ENCODE measurements at places on chromosomes 3 and 15.

- DNase-seq: no peak
These were observed 28.3 kb downstream of the STARD5 start for GRCh38 chr15:81295486-81296121.

- no peak for DNase-seq
These were observed 22.6 kb upstream of the SLC6A6 start for GRCh38 chr3:14379843-14380242.

- peak; percentile 2 for DNase-seq
These were observed 16.0 kb upstream of the EID1 start for GRCh38 chr15:48861813-48862431.

GRCh38 chr15:98968576-98968975 is 39.0 kb downstream of the PGPEP1L start:
- DNase-seq: no peak

DNA sequence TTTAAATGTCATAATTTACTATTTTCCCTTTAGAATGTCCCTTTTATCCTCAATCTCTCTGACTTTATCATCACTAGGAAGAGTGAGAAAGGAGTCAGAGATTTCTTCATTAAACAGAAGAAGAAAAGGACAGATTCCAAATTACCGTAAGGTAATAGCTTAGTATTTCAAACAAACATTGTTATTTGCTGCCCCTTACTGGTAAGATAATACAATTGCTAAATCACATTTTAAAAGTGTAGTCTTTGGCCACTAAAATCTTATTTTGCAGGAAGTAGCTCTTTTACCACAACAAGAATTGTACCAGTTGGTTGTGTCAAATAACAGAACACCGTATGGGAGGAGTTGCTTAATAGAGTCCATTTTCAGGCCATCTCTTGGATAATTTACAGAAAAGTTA is 53.7 kb downstream of the CGGBP1 start:
- no peak for DNase-seq

GRCh38 chr3:156811089-156811862 is 14.9 kb upstream of the LEKR1 start:
- no peak for DNase-seq

GRCh38 chr3:192481638-192482037 is 245.7 kb downstream of the FGF12 start:
- DNase-seq: no peak

GRCh38 chr3:19972054-19972453 is 25.2 kb downstream of the RAB5A start:
- no peak for DNase-seq

DNA sequence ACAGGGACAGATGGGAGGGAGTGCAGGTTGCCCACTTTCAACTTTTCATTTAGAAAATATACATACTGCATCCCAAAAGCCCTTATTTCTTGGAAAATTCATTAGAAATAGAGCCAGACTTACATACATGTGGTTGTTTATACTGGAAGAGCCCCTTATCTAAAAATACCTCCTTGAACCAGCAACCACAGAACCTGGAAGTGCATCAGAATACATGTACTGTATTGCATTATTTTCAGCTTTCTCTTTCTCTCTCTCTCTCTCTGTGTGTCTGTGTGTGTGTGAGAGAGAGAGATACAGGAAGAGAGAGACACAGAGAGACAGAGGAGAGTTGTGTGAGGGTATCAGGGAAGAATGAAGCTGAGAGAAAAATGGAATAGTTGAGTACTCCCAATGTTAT is 29.5 kb upstream of the LSAMP start:
- no peak for DNase-seq

- no peak for DNase-seq
These were observed 8.3 kb downstream of the ACKR4 start for GRCh38 chr3:132605374-132605792.

DNA sequence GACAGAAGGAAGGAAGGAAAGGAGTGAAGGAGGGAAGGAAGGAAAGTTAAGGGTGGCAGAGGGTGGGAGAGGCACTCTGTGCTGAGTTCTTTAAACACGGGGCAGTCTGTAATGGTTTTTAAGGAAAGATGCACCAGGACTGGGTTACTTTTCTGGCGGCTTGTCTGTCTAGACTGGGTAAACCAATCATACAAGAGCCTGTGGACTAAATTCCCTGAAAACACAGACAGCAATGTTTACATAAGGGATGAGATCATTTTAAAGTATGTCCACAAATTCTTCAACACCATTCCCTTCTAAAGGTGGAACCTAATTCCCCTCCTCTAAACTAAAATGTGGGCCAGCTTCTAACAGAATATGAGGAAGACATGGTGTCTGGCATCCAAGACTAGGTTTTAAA is 235.5 kb upstream of the IGF1R start:
- DNase-seq: no peak

GRCh38 chr3:24521420-24522145 is 26.9 kb upstream of the THRB start:
- no peak for DNase-seq

DNA sequence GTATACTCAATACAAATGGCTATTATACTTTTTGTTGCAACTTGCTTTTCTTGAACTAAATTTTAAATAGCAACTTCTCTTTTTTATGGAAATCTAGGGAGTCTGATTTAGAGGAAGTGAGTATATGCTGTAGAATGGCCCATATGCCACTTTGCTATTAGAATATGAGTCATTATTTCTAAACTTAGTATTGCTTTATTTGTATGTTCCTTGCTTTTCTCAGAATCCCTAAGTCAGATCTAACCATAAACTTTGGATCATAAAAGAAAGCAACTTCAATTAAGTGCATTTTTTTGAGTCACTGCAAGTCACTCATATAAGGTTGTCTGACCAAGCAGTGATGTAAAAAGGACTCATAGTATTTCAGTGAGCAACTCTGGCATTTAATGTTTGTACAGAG is 17.5 kb upstream of the SPTSSB start:
- DNase-seq: no peak

DNA sequence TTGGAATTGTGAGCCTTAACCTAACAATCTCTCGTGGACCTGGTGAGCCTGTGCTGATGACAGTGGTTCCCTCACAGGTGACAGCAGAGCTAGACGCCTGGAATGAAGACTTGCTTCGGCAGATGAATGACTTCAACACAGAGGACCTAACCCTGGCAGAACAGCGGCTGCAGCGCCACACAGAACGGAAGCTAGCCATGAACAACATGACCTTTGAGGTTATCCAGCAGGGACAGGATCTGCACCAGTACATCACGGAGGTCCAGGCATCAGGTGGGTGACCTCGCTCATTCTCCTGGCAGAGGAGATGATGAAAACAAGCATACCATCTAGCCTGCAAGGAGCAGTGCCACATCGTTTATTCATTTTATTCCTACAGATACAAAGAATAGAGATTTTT is 316.9 kb upstream of the UMPS start:
- DNase-seq: no peak

- DNase-seq: no peak
These were observed 7.1 kb downstream of the SATB1 start for GRCh38 chr3:18417904-18418572.

- DNase-seq: no peak
These were observed 16.0 kb downstream of the PARP9 start for GRCh38 chr3:122548076-122548475.

- DNase-seq: no peak
These were observed 100.8 kb downstream of the DHX36 start for GRCh38 chr3:154223519-154223918.

DNA sequence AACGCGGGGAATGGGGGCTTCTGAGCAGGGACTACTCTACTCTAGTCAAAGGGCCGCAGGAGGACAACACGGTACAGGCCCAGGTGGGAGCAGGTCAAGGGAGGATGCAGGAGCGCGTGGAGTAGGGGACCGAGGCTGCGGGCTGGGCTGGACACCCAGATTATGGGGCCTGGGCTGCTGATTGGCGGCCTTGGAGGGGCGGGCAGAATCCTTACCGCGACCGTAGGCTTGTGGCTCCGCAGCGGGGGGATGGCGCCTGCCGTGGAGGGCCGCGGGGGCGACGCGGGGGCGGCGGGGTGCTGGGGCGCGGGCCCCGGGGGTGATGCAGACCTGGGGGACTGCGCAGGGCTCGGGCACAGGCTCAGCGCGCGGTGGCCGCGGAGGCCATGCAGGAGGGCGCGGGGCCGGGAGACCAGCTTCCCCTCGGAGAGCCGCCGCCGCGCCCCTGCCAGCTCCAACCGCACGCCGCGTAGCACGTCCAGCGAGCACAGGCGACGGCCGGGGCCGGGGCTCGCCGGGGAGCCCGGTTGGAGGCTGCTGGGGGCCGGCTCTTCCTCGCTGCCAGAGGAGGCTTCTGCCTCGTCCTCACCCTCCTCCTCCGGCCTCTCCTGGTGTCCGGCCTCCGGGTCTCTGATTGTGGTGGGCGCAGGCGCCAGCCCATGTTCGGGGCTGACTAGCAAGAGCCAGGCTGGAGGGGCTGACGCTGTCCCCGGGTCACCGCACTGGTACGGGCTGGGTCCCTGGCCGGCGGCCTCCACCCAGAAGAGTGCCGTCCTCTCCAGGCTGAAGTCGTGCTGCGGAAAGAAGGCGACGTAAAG is 12.9 kb downstream of the UBAP1L start:
- DNase-seq: no peak

DNA sequence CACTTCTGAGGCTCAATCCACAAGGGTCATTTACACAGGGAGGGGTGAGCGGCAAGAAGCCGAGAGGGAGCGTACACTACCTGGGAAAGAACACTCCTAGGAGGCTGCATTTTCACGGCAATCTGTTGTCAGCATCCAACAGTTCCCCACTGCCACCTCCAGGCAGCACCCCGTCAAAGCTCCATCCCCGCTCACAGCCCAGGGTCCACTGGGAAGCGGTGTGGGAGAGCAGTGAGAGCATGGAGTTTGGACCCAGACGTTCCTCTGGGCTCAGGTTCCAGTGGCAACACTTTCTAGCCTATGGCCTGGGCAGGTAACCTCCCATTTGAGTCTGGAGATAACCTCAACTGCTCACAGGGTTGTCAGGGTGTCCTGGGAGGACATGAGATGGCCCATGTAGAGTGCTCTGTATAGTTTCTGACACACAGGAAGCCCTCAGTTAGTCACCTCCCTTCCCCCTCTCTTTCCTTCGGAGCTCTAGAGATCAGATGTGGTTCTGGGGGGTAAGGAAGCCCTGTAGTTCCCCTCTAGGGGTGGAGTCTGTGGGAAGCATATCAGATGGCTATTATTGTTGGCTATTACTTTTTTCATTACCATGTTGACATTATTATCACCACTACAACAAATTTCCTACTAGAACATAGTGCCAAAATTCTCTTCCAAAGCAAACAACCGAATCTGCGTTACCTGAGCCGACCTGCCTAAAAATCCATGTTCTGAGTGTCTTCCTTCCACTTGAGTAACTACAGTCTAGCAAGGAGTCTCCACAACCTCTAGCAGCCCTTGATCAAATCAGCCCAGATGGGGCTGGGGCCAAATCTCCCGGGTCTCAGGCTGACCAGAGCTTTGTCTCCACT is 29.1 kb downstream of the RUVBL1 start:
- DNase-seq: no peak

DNA sequence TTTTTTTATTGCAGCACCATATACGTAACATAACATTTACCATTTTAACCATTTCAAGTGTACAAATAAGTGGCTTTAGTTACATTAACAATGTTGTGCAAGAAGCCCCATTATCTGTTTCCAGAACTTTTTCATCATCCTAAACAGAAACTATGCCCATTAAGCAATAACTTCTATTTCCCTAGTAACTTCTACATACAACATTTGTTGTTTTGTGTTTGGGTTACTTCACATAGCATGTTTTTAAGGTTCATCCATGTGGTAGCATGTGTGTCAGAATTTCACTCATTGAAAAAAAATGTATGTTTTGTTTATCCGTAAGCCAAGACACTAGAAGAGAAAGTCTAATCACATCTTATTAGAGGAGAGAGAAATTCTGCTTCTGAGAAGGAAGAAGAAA is 450.5 kb upstream of the PDZRN3 start:
- no peak for DNase-seq

GRCh38 chr3:127538569-127538968 is 52.0 kb downstream of the TPRA1 start:
- DNase-seq: no peak

DNA sequence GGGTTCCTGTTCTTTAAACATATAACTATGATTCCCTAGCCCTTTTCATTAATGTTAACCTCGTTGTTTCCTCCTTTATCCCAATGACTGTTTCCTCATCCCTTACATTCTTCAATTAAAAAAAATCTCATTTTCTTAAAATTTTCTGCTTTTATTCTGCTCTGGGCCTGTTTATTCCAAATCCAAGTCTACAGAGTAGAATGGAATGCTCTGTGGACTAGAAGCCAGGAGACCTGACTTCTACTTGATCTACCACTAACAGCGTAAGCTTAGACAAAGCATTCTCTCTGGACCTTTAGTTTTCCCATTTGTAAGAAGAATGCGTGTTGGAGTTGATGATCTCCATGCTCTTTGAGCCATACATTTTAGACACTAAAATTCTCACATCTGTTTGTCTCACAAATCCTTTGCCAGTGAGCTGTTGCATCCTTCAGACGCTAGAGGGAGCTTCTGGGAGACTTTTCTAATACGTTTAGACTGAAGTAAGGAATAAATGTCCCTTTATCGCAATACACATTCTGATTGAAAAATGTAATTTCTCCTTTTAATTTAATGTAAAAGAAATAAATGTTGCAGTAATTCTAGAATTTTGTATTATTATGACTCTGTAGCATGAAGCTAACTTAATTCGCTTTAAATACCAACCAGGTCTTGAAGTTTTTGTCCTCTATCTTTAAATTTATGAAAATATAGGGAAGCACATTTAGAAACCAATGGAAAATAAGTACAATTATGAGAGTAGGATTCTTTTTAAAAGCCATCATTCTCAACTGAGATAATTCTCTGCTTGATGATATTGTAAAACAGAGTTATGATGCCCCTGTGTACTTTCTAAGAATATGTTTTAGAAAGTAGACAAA is 21.7 kb upstream of the GMNC start:
- DNase-seq: peak; percentile 7

GRCh38 chr15:74259292-74259648 is 23.1 kb downstream of the CCDC33 start:
- no peak for DNase-seq

DNA sequence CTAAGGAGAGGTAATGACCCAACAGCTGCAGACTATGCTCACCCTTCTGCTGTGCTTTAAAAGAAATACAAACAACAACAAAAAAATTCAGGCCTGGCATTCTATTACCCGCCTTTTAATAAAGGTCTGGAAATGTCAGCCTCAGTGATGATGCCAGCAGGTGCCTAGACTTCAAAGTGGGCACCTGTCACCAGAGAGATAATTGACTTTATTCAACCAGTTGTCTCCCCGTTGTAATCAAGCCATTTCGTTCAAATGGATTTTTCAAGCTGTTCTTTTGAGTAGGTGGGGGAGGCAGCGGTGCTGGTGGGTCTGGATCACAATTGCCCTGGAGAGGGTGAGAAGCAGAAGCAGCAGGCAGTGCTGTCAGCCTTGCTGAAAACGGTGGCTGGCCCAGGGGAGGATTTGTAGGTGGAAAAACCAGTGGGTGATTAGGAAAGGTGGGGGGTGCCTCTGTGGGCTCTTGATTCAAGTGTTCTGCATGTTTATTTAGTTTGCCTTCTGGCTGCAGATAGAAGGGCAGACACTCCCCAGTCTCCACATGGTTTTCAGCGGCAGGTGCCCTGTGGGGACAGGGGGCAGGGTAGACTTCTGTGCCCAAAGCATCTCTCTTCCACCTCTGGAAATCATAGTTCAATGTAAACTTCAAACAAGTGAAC is 300.2 kb upstream of the SLCO3A1 start:
- DNase-seq: no peak

All from stimulated activated CD4-positive, alpha-beta T cell treated with anti-CD3 and anti-CD28 coated beads, Interleukin-4, amount 100 ng/mL, for 1 hour (primary cell).